ENCODE measurements at places on chromosomes 6 and 20. TPM values are rescaled to one million over a fixed set of nuclear protein-coding genes. Genes with fewer than 3 reads are reported as not detected.

EPHA7 gene
- total RNA-seq = under 0.01 TPM

SLC22A2 gene
- total RNA-seq = not detected

GGTLC1 gene
- not detected for total RNA-seq

- DNase-seq = no peak
These were observed 639 bp upstream of the TULP4 start for GRCh38 chr6:158311626-158312025.

GRCh38 chr20:18267815-18268214 is 20.5 kb upstream of the ZNF133 start:
- no peak for DNase-seq

DNA sequence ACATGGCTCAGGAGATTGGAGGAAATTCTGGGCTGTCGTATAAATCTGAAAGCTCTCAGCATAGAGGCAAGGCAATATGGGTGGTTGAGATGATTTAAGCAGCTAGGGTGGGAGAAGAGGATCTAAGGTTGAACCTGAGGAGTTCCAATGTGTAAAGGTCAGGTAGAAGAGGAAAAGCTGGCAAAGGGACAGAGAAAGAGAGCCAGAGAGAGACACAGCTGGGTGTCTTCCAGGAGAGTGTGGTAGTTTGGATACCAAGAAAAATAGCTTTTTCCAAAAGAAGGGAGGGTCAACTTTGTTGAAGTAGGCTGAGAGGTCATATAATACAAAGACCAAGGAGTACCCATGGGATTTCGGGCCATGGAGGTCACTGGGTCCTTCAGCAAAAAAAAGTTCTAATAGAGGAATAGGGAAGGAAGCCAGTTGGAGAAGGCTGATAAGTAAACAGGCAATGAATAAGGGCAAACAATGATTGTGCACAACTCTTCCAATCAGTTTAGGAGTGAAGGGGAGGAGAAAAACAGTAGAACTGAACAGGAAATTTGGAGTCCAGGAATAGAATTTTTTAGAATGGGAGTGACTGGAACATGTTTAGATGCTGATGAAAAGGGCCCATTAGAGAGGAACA is 135.1 kb downstream of the QRSL1 start:
- DNase-seq = no peak

OR2H2 gene
- total RNA-seq = not detected

- no peak for DNase-seq
These were observed 223.7 kb downstream of the NKAIN2 start for GRCh38 chr6:124027392-124027791.

Measured in fibroblast of lung (primary cell).